Suprapubic skin (tissue), 4 donors: ENCODE measurements at places on chromosomes 3 and 15.
A peak's percentile ranks its signal among the peaks of the same experiment; 100 is the strongest.

- no peak for DNase-seq
- H3K27ac ChIP-seq = no peak overlapping the region
- H3K4me1 ChIP-seq = peaks cover 4% of the 10 kb centered on the region
Measured at GRCh38 chr3:160486459-160486869, 36.9 kb upstream of the TRIM59 start.

- peaks cover 13% of the 10 kb centered on the region for H3K27me3 ChIP-seq
- H3K27ac ChIP-seq = no peak overlapping the region
Measured at GRCh38 chr3:123352134-123352554, 96.7 kb downstream of the ADCY5 start.

GRCh38 chr15:79164465-79164864 is 73.9 kb upstream of the RASGRF1 start:
- no peak overlapping the region for H3K4me3 ChIP-seq
- H3K27me3 ChIP-seq = no peaks in the 10 kb centered on the region
- no peak for DNase-seq
- H3K27ac ChIP-seq = no peak overlapping the region
- H3K36me3 ChIP-seq = no peaks in the 10 kb centered on the region

DNA sequence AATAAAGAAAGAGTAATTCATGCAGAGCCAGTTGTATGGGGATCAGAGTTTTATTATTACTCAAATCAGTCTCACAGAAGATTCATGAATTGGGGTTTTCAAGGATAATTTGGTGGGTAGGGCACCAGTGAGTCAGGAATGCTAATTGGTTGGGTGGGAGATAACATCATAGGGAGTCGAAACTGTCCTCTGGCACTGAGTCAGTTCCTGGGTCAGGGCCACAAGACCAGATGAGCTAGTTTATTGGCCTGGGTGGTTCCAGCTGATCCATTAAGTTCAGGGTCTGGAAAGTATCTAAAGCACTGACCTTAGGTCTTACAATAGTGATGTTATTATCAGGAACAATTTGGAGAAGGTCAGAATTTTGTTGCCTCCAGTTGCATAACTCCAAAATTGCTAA is 998.6 kb upstream of the EPHA6 start:
- DNase-seq = no peak
- H3K36me3 ChIP-seq = no peaks in the 10 kb centered on the region
- H3K4me1 ChIP-seq = peaks cover 7% of the 10 kb centered on the region
- H3K27me3 ChIP-seq = no peaks in the 10 kb centered on the region

DNA sequence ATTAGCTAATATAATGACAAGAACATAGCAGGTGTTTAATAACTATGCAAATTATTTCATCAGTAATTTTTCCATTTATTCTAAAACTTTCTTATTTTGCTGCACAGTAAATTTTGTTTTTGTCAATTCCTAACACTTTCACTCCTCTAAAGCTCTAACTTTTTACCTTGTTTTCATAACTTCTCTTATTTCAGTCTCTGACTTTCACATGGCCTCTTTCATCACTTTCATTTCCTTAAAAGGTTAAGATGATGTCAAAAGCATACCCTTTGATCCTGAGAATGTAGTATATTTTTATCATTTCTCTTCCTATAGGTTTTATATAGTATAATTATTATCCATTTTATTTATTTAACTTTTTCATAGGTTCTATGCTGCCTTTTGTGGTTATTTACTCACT is 1325.8 kb upstream of the ALCAM start:
- H3K36me3 ChIP-seq = no peaks in the 10 kb centered on the region
- no peak for DNase-seq
- H3K4me3 ChIP-seq = no peak overlapping the region
- no peak overlapping the region for H3K27ac ChIP-seq
- H3K27me3 ChIP-seq = no peaks in the 10 kb centered on the region

DNA sequence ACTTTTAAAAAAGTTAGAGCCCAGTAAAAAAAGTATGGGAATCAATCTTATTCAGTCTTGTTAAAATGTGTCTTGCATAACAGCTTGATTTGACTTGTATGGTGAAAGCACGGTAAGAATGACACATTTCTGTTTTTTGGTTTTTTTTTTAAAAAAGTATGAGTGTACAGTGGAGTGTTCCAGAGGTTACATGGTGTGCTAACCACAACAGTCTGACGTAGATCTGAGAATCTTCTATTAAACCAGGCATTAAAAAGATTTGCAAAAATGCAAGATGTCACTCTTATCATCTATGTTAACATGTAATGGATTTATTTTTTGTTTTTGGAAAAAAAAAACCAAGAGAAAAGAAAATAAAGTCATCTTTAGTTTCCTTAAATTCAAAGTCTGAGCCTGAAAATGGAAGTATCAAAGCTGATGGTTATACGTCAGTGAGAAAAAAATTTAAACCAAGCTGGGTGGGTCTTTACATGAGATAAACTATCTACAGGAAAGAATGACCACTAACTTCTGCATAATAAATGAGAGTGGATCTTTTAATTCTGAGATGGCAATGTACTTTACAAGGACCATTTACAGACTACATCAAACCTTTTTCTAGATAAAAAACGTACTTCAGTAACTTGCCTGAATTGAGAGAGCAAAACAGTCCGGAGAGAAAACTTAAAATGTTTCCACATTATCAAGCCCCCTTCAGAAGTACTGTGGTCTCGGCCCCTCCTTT is 1.6 kb downstream of the GABPB1 start:
- DNase-seq = no peak
- H3K4me1 ChIP-seq = peaks cover 58% of the 10 kb centered on the region
- H3K4me3 ChIP-seq = peak overlapping the region; percentile 93
- no peaks in the 10 kb centered on the region for H3K27me3 ChIP-seq
- H3K36me3 ChIP-seq = no peaks in the 10 kb centered on the region

DNA sequence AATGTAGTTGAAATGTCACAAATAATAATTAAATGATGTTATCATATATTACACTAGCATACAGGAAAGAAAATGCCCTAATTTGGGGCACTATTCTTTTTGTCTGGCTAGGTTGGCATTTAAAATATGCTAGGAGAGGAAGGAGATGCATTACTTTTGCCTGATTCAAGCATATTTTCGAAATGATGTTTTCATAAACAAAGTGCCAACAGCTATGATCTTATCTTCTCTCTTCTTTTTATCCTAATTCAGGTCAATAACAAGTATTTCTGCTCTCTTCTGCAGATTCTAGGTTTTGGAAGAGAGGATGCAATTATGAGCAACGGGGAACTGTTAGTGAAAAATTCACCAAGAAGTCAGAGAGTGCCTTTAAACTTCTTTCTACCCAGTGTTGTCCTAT is 55.8 kb upstream of the NR2F2 start:
- no peaks in the 10 kb centered on the region for H3K27me3 ChIP-seq
- no peaks in the 10 kb centered on the region for H3K4me1 ChIP-seq
- DNase-seq = no peak
- no peaks in the 10 kb centered on the region for H3K36me3 ChIP-seq
- H3K4me3 ChIP-seq = no peak overlapping the region
- no peak overlapping the region for H3K27ac ChIP-seq

- H3K36me3 ChIP-seq = peaks cover 15% of the 10 kb centered on the region
- H3K4me3 ChIP-seq = no peak overlapping the region
- no peak overlapping the region for H3K27ac ChIP-seq
- no peak for DNase-seq
- H3K27me3 ChIP-seq = no peaks in the 10 kb centered on the region
- no peaks in the 10 kb centered on the region for H3K4me1 ChIP-seq
Measured at GRCh38 chr3:17373304-17373703, 369.1 kb downstream of the TBC1D5 start.

DNA sequence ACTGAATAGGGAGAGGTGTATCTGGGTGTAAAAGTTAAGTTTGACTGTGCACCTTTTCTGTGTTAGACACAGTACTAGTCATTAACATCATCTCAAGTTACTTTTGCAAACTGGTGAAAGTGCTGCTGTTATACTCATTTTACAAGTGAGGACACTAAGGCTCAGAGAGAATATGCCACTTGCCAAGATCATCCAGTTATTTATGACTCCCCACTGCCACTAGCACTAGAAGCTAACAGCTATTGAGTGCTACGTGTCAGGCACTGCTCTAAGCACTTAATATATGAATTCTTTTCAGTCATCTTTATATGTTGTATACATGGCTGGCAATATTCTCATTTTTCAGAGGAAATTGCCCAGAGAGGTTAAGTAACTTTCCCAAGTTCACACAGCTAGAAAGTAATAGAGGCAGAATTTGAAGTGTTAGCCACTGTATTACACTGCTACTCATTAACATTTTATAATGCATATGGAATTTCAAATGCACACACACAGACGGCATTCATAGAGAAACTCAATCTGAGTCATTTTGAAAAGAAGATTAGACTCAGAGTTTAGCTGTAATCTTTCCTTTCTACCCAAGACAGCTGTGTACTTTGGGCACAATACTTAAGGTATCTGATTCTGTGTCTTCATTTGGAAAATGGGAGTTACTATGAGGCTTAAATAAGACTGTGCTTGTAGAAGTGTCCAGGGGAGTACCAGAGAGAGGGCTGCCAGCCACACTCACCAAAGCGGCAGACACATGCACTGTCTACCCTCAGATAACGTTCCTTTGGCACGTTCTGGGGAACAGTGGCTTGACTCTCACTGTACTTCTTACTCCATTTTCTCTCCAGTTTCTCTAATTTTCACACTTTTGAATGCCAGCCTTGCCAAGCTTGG is 1.3 kb upstream of the MASP1 start:
- peak overlapping the region; percentile 34 for H3K27ac ChIP-seq
- no peaks in the 10 kb centered on the region for H3K36me3 ChIP-seq
- peaks cover 24% of the 10 kb centered on the region for H3K4me1 ChIP-seq
- no peak overlapping the region for H3K4me3 ChIP-seq
- no peaks in the 10 kb centered on the region for H3K27me3 ChIP-seq
- DNase-seq = no peak

- peaks cover 18% of the 10 kb centered on the region for H3K4me1 ChIP-seq
- no peaks in the 10 kb centered on the region for H3K27me3 ChIP-seq
- H3K27ac ChIP-seq = no peak overlapping the region
- no peak overlapping the region for H3K4me3 ChIP-seq
- no peaks in the 10 kb centered on the region for H3K36me3 ChIP-seq
- DNase-seq = no peak
Measured at GRCh38 chr15:52255008-52255407, 40.6 kb downstream of the MYO5C start.

GRCh38 chr3:127102587-127102986 is 90.3 kb upstream of the PRR23E start:
- no peaks in the 10 kb centered on the region for H3K27me3 ChIP-seq
- no peak overlapping the region for H3K4me3 ChIP-seq
- DNase-seq = peak; percentile 34
- H3K4me1 ChIP-seq = no peaks in the 10 kb centered on the region

GRCh38 chr15:44545913-44546802 is 9.2 kb downstream of the EIF3J start:
- peaks cover 5% of the 10 kb centered on the region for H3K36me3 ChIP-seq
- no peaks in the 10 kb centered on the region for H3K27me3 ChIP-seq

- no peak for DNase-seq
- H3K4me1 ChIP-seq = no peaks in the 10 kb centered on the region
- H3K27me3 ChIP-seq = no peaks in the 10 kb centered on the region
- H3K27ac ChIP-seq = no peak overlapping the region
Measured at GRCh38 chr3:176120507-176120906, 1076.8 kb downstream of the TBL1XR1 start.

DNA sequence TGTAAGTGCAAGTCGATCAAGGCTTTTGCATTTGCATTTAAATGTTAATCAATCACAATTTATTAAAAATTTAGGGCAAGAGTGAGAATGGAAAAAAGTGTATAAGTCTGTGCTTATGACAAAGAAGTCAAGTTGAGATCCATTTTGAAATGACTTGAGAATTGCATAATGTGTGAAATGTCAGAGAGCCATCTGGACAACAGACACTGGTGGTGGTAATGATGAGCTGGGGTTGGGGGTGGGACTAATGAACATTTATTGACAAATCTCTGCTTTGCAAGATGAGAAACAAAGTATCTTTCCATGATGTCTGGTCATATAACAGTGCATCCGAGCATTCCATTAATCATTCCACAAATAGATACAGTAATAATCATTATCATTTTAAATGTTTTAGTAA is 89.4 kb upstream of the ZBTB20 start:
- H3K36me3 ChIP-seq = no peaks in the 10 kb centered on the region
- H3K27ac ChIP-seq = no peak overlapping the region

DNA sequence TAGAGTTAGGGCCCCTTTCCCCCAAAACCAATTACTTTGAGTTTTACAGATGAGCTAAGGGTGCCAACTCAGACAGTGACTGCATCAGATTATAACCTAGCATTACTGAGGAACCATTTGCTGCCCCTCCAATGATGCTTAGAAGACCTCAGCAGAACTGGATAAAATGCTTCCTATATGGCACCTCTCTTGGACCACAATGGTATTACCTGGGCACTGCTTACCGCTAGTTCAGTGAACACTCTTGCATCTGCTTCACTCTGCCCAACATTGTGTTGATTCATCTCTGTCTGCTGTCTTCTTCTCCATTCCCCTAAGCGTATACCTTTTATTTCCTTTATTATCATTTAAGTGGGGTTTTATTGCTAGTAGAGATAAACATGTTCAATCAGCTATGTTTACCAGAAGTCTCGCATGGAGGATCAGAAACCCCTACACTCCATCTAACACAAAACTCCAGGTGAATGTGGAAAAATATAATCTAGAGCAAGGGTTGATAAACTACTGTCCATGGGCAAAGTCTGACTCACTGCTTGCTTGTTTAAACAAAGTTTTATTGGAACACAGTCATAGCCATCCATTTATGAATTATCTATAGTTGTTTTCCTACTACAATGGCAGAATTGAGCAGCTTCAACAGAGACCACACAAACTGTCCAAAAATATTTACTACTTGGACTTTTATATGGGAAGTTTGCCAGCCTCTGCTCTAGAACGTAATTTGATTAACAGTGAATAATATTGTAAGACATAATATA is 100.2 kb upstream of the PTX3 start:
- no peak overlapping the region for H3K4me3 ChIP-seq
- H3K27ac ChIP-seq = no peak overlapping the region
- DNase-seq = no peak

DNA sequence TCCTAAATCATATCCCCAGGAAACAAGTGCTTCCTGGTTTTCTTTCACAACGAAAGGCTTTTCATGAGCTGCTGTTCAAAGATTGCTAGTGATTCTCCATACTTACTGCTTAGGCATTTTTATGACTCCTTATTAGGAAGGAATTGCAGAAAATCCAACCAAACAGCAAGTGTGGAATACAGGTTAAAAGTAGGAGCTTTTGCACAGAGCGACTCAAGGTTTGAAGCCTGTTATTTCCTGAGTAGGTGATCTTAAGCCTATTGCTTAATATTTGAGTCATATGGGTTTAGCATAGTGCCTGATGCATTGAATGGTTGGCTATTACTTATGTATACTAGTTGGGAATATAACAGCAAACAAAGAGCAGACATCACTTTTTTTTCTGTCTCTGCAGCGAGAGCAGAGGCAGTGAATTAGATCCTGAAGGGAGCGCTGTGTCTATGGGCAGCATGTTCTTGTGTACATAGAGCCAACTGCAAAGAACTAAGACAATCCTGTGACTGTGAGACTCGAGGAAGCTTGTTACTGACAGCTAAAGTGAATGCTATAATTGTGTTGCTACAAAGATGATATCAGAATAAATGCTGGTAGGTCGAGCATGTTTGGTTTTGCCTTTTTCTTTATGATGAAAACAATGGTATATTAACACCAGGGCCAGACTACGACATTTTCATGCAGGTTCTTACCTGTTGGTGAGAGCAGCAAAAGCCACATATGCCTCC is 6.3 kb downstream of the TM4SF1 start:
- H3K27me3 ChIP-seq = no peaks in the 10 kb centered on the region
- H3K4me1 ChIP-seq = peaks cover 78% of the 10 kb centered on the region
- peak overlapping the region; percentile 84 for H3K27ac ChIP-seq
- H3K36me3 ChIP-seq = no peaks in the 10 kb centered on the region
- peak overlapping the region; percentile 6 for H3K4me3 ChIP-seq

- no peak overlapping the region for H3K4me3 ChIP-seq
- no peak for DNase-seq
- H3K4me1 ChIP-seq = peaks cover 3% of the 10 kb centered on the region
- H3K27me3 ChIP-seq = peaks cover 21% of the 10 kb centered on the region
- no peak overlapping the region for H3K27ac ChIP-seq
Measured at GRCh38 chr15:69143756-69144436, 16.5 kb upstream of the GLCE start.
